ENCODE measurements at places on chromosomes 2 and 18. TPM values are rescaled to one million over a fixed set of nuclear protein-coding genes. Genes with fewer than 3 reads are reported as not detected.

DNA sequence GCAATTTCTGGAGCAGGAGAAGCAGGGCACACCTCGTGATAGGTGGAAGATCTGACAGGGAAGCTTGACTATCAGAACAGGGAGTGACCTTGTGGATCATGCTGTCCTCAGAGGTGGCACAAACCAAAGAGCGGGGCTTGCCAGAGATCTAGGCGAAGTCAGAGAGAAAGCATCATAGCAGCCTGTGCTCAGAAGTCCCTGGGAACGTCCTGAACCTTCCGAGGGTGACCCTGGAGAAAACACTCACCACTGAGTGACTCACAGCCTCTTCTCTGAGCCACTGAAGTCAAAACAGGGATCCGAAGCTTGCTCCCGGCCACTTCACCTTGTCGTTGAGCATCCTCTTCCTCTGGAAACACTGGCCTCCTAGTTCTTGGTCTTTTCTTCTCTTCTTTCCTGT, 56.7 kb downstream of the IL1R2 start:
- no peak for DNase-seq

Gene CCNT2
- total RNA-seq, result 31.7 TPM

GRCh38 chr2:47303341-47304148, 99.4 kb upstream of the MSH2 start:
- no peak for DNase-seq

Gene SLC66A2
- 81.1 TPM for total RNA-seq

DNA sequence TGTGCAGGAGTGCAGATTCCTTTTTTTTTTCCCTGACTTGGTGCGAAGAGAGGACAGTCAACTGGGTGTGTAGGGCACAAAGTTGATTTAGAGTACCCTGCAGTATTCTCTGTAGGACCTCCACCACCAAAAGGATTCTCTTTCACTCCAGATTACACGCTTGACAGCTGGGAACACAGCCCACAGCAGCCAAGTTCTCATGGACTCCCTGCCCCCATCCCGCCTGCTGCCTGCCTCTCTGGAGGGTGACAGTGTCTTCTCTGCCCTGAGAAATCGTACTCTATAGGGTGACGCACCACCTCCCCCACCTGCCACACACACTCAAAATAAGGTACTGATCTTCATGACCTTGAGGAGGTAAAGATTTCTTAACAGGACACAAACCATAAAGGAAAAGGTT, 26.6 kb upstream of the IHH start:
- DNase-seq, result no peak

DNA sequence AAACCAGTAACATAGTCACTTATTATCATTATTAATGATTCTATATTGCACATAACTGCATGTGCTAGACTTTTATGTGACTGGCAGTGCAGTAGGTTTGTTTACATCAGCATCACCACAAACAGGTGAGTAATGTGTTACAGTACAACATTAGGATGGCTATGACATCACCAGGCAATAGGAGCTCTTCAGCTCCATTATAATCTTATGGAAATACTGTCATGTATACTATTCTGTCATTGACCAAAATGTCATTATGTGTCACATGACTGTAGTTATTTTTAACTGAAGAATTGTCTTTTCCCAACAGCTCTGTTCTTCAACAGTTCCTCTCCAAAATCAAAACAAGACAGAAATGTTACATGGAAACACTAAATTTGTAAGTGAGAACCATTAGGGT, 96.3 kb downstream of the C18orf54 start:
- DNase-seq, result no peak

DNA sequence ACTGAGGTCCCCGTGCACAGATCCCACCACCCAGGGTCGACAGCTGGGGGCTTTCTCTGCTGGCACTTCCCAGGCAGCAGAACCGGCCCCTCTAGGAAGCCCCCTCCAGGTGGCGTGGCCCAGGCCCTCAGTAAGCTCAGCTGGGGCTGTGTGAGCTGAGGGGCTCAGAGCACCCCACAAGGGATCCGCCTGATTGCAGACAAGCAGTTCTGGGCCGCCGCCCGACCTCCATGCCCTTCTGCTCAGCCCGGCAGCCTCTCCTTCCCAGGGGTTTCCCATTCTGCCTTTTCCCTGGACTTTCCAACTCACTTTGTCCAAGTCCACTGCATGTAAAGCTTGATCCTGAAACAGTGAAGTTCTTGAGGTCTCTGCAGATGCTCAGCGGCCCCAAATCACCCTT, 76.4 kb downstream of the NFATC1 start:
- no peak for DNase-seq

DNA sequence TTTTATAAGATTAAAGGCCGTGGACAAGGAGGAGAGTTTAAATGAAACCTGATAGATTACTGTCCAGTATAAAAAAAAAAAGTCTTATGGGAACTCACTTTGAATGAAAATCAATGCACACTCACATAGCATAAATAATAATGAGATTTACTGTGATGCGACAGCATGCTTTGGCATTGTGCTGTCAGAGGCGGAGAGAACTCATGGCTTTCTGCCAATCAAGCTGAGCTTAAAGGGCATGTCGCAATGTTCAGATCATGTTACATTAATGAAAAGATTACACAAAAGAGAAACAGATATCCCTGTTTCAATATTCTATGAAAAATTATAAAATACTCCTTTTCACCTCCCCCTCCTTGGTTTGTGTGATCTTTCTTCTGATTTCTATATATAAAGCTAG, 310.8 kb downstream of the ERBB4 start:
- DNase-seq, result peak; percentile 21

- no peak for DNase-seq
Measured at GRCh38 chr2:225468131-225468530, 68.6 kb downstream of the NYAP2 start.

- no peak for DNase-seq
Measured at GRCh38 chr2:166841679-166842078, 46.6 kb upstream of the XIRP2 start.

Gene IL36RN
- 121 TPM for total RNA-seq

GRCh38 chr2:222714361-222715241, 43.1 kb downstream of the MOGAT1 start:
- DNase-seq, result no peak

- no peak for DNase-seq
Measured at GRCh38 chr2:50783111-50783510, 248.8 kb downstream of the NRXN1 start.

DNA sequence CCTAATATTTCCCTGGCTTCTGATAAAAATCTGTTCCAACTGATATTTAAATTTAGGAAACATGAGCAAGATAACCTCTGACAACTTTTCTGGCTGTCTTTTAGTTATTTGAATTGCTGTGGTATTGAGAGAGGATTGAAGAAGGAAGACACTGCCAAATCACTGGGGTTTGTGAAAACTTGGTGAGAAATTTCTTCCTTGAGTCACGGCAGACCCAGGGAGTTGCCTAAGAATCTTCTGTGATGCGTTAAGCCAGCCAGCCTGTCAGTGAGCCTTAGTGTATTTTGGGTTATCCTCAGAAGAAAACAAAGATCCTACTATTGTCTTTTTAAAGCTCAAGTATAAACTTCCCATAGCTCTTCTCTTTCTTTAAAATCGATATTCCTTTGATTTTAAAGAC, 17.5 kb upstream of the DOK6 start:
- DNase-seq, result no peak

- no peak for DNase-seq
Measured at GRCh38 chr18:10858477-10858876, 290.9 kb downstream of the PIEZO2 start.

GRCh38 chr18:55421308-55421614, 166.7 kb downstream of the TCF4 start:
- no peak for DNase-seq

DNA sequence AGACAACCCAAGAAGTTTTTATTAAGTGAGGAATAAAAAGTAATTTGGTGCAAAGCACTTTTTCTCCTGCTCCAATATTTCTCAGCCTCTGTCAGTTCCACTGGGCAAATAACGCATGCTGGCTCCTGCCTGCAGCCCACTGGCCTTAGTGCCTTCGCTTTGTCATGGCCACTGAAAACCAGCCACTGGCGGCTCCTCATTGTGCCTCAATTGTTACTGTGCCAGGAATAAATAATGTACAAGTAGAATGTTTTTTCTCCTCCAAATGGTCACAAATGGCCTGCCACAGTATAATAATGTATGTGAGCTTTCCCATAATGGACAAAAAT, 267.1 kb downstream of the ACTR3 start:
- DNase-seq, result no peak

DNA sequence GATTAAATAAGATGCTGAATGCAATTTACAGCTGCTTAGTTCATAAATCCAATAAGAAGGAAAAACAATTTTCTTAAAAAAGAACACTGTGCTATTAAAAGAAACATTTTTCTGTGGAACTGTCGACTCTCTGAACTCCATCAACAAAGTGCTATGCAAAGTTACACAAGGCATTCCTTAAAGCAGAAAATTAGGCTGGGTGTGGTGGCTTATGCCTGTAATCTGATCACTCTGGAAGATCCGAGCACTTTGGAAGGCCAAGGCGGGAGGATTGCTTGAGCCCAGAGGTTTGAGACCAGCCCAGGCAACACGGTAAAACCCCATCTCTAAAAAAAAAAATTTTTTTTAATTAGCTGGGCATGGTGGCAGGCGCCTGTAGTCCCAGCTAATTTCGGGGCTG, 13.0 kb downstream of the MCM6 start:
- no peak for DNase-seq

- DNase-seq, result no peak
Measured at GRCh38 chr2:65071499-65072180, 15.4 kb downstream of the CEP68 start.

DNA sequence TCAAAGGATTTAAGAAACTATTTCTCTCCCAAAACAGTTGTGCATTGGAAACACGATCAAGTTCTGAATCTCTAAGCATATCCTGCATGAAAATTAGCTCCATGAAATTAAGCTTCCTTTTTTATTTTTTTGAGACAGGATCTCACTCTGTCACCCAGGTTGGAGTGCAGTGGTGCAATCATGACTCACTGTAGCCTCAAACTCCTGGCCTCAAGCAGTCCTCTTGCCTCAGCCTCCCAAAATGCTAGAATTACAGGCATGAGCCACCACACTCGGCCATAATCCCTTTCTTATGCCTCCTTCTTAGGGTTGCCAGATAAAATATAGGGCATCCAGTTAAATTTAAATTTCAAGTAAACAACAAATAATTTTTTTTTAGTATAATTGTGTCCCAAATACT, 124.4 kb downstream of the ARL4C start:
- DNase-seq, result no peak

Gene SIX3
- total RNA-seq, result not detected

Gene EFHD1
- 19.6 TPM for total RNA-seq

GRCh38 chr2:104846786-104847585, 6.9 kb upstream of the POU3F3 start:
- DNase-seq, result no peak

Gene ST8SIA5
- total RNA-seq, result not detected

Gene POTEJ
- not detected for total RNA-seq

DNA sequence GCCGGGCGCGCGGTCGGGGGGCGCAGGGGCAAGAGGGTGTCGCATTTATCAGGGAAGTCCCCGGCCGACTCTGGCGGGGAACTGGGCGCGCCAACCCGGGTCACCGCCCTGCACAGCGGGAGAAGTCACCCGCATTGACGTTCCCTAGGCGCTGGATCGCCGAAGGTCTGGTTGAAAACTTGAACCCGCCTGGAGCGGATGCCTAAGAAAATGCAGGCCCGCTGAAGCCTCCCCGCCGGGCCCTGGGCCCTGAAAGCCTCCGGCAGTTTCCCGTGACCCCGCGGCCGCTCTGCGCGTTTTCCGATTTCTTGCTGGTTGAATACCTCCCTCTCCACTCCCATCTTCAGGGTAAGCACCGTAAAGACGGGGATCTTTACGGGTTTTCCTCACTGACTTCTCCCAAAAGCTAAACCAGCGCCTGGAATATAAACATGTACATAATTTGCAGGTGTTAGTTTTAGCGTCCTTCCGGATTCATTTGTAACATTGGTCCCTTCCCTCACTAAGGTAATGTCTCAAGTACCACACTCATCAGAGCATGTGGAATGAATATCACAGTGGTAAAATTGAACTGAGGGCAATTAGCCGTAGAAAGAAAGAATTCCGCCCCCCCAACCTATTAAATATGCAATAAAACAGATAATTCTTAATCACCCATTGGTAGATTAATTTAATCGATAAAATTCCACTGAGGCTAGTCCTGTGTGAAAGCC, 675 bp upstream of the SPIRE1 start:
- peak; percentile 89 for DNase-seq

GRCh38 chr2:3222636-3223035, 155.0 kb downstream of the EIPR1 start:
- DNase-seq, result no peak

DNA sequence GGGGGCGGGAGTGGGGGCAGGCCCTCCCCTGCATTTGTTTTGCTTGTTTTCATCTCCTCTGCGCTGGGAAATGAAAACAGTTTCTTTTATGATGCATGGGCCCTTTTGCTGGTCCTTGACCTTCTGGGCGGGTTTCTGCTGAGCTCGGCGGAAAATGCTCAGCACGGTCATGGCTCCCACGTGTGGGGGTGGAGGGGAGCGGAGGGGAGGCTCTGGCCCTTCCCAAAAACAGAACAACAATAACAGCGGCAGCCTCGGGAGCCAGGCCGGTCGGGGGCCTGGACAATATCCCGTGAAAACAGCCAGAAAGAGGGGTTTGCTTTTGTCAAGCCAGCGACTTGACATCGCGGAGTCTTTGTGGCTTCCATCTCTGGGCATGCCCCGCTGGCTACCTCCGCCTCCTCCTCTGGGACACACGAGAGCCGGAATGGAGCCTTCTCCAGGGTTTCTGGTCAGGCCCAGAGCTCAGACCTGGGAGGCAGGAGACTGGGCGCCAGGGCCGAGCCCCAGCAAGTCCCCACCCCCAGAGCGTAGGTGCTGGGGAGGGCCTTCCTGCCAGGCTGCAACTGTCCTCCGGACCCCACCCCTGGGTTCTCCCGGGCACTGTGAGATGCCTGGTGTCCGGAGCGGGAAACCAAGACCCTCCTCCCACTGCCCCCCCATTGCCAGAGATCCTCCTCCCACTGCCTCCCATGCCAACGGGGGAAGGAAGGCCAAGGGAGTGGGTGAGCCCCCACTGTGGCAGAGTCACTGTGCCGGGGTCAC, 35.9 kb upstream of the SNED1 start:
- peak; percentile 17 for DNase-seq

- no peak for DNase-seq
Measured at GRCh38 chr2:9249020-9249800, 42.6 kb downstream of the ASAP2 start.

DNA sequence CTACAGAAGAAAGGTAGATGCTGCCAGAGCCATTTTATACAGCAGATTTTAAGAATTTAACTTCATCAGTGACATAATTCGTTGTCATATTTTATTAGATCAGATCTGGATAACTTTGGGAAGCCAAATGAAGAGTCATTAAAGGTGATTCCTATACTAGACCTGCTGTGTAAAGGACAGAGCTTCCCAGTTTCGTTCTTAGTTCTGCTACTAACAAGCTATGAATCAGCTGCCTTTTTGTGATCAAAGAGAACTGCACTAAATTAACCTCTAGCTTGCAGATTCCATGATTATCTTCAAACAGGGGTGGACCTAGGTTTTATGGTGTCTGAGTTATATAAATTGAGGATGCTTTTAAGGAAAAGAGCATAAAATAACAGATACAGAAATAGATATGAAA, 926.5 kb upstream of the ACVR2A start:
- DNase-seq, result no peak

Measured in lower leg skin (tissue), 4 donors.